ENCODE measurements at places on chromosomes 3 and 15.

- DNase-seq, result no peak
Measured at GRCh38 chr15:81111510-81112470, 22.3 kb upstream of the CFAP161 start.

DNA sequence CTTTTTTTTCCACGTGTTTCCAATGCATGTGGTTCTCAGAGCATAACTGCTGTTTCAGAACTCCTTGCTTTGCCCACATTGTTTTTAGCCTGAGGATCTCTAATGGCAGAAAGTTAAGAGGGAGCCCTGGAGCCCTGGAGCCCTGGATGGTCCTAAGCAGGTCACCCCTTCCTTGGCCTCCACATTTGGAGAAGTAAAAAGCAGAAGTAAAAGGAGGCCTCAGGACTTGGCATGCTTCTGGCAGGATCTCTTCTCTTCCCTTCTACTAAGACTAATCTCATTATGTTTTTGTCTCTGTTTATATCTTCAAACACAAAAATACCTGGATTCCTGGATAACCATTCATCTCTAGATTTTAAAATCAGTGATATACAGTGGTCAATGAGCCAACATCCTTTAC lies 50.1 kb downstream of the P2RY1 start:
- no peak for DNase-seq

- no peak for DNase-seq
Measured at GRCh38 chr15:65650312-65651041, 28.7 kb downstream of the SLC24A1 start.

DNA sequence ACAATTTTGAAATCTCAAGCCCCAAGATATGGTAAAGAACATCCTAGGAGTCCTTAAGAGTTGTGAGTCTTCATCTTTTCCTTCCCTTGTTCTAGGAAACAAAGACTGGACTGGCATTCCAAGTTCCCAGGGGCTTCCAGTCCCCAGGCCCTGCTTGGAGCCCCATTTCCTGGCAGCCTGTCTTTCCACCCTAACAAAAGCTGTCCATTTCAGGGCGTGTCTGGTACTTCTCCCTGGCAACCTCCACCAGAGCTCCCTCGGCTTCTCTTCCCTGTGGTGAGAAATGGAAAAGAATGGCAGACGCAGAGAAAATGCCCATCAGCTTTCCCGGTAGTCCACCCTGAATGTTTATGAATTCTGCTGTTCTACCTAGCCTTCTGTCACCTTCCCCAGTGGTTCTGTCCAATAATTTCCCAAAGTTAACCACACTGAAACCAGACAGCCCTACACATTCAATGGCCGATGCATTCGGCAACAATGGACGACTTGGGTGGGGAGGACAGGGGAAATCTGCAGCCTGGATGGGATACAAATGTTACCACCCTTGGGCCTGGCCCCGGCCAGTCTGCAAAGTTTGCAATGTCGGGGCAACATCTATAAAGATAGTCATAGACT lies 6.8 kb downstream of the RAB6B start:
- DNase-seq, result no peak

DNA sequence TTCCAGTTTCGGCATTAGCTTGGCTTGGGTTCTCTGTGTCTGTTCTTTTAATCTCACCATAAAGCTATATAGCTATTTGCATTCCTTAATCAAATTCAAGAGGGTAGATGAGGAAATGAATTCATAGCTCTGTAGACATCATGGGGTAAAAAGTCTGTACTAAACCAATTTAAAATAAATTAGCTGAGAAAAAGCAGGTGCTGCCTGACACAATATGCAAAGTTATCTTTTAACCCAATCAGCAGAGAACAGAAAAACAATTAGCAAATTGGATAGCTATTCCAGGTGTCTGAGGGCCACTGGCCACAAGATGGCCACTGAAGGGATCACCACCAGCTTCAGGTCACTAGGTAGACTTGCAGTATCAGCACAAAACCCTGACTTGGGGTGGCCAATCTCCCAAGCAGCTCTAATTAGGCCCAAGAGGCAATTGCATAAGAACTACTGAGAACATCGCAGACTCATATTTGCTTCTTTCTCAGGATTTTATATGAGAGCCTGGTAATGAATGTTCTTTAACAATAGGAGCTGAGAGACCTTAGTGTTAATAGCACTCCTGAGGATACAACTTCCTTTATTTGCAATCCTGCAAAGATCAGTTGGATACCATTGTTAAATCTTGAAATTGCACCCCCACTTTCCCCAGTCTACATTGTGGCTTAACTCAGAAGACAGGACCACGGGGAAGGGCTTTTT lies 494.3 kb downstream of the PDCD6IP start:
- DNase-seq, result no peak

- no peak for DNase-seq
Measured at GRCh38 chr3:54931182-54931581, 3.3 kb upstream of the LRTM1 start.

DNA sequence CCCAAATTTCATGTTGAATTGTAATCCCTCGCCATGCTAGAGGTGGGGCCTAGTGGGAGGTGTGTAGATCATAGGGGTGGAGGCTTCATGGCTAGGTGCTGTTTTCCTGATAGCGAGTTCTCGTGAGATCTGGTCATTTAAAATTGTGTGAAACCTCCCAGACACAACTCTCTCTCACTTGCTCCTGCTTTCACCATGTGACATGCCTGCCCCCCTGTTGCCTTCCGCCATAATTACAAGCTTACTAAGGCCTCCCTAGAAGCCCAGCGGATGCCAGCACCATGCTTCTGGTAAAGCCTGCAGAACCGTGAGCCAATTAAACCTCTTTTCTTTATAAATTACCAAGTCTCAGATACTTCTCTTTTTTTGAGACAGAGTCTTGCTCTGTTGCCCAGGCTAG lies 36.0 kb downstream of the CCDC54 start:
- DNase-seq, result no peak

GRCh38 chr3:194029846-194030245 lies 106.1 kb upstream of the HES1 start:
- DNase-seq, result no peak

DNA sequence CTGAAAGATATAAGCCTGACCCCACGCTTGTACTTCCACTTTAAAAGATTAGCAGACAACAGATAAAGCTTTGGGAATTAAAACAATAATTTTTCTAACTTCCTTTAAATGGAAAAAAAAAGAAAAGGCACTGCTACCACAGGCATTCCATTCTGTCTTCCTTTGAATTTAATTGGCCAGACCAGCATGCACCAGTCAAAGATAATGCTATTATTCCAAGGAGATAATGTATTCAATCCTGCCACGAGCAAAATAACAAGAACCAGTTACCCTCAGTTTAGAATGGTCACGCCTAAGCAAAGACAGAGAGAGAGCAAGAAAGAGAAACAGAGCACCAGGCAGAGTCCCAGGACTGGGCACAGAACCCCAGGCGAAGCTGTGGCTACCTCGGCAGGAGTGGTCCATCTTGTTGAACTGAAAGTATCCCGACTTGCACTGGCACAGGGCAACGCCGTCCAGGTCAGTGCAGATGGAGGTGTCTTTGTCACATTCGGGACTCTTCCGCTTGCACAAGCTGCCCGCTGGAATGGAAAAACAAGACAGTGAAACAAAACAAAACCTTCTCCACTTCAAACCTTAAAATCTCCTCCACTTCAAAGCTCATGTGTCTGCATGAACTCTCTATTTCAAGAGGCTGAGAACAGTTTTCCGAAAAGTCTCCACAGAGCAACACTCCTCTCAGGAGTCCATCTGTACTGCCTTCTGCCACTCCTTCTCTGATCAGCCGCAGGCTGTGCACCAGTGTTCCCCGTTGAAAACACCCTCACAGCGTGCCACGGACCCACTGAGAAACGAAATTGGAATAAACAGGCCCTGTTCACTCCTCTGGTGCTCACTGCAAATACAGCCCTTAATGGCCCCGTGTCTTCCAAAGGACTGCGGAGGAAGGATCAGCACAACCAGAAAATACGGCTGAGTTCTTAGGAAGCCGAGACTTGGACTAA lies 58.2 kb downstream of the HEG1 start:
- no peak for DNase-seq

DNA sequence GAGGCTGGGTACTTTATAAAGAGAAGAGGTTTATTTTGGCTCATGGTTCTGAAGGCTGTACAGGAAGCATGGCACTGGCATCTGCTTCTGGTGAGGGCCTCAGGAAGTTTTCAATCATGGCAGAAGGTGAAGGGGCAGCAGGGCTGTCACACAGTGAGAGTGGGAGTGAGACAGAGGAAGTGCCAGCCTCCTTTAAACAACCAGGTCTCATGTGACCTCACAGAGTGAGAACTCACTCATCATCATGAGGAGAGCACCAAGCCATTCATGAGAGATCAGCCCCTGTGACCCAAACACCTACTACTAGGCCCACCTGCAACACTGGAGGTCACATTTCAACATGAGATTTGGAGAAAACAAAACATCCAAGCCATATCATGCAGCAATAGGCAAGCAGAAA lies 9.3 kb upstream of the RFTN1 start:
- no peak for DNase-seq

- DNase-seq, result no peak
Measured at GRCh38 chr3:106413683-106414082, 544.9 kb upstream of the CBLB start.

- no peak for DNase-seq
Measured at GRCh38 chr3:32531010-32531647, 28.5 kb upstream of the CMTM6 start.

- no peak for DNase-seq
Measured at GRCh38 chr3:139518926-139519842, 20.4 kb downstream of the RBP1 start.

GRCh38 chr15:101623367-101624304 lies 28.5 kb downstream of the TM2D3 start:
- no peak for DNase-seq

DNA sequence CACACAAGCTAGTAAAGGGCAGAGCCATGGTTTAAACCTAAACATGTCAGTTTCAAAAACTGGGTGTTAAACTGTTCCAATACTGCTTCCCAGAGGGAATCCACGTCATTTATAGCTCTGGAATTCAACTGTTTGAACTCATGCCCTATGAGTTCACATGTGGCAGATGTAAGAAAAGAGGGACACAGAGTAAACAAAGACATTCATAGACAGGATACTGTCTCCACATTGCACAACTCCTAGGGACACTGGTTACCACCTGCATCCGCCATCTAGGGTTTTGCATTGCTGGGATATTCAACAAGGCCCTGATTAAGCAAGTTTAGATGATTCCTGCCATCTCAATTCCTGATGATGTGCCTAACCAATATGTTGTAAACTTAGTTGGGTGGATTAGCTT lies 134.1 kb upstream of the COL8A1 start:
- DNase-seq, result peak; percentile 73

GRCh38 chr3:66662894-66663293 lies 162.1 kb upstream of the LRIG1 start:
- DNase-seq, result no peak

DNA sequence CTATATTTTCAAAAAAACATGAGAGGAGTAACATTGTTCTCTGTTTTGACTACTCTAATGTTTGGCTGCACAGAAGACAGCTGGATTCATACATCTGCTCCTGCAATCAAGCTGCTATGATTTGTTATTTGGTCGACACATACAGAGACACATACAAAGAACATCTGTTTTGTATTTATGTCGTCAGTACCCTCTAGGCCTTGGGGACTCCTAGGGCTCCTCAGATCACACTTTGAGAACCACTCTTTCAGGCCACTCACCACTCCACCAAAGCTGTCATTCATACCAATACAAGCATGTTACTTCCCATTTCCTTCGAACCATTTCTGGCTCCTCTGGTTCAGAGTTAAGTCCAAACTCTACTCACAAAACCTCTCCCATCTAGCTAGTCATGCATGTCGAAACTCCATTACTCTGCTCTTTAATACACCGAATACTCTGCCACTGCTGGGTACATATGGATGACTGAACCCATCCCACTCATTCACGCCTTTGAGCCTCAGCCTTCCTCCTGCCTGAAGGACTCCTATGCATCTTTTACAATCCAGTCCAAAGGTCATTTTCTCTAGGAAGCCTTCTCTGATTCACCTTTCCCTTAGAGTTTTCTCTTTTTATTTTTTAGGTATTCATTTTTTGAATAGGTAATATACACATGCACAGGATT lies 102.9 kb upstream of the ARHGEF3 start:
- DNase-seq, result no peak

GRCh38 chr3:99013777-99014315 lies 112.4 kb upstream of the DCBLD2 start:
- no peak for DNase-seq

DNA sequence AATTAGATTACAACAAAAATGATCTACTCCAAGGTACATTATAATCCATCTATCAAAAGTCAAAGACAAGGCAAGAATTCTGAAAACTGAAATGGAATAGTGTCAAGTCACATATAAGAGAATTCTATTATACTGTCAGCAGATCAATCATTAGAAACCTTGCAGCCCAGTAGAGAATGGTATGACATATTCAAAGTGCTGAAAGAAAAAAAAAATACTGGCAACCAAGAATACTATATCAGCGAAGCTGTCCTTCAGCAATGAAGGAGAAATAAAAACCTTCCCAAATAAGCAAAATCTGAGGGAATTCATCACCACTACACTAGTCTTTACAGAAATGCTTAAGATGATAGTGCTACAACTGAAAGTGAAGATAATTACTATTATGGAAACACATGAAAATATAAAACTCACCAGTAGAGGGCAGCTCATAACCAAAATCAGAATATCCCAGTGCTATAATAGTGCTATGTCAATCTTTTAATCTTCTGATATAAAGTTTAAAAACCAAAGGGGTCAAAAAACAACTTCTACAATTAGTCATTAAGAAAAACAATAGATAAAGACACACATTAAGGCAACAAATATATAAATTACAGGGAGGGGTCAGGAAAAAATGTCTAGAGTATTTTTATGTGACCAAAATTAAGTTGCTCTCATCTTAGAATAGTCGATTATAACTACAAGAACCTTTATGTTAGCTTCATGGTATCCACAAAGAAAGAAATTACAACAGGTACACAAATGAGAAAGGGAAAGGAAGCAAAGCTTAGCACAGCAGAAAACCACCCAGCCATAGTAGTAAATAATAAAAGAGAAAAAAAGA lies 190.7 kb upstream of the CNTN6 start:
- DNase-seq, result peak; percentile 8

DNA sequence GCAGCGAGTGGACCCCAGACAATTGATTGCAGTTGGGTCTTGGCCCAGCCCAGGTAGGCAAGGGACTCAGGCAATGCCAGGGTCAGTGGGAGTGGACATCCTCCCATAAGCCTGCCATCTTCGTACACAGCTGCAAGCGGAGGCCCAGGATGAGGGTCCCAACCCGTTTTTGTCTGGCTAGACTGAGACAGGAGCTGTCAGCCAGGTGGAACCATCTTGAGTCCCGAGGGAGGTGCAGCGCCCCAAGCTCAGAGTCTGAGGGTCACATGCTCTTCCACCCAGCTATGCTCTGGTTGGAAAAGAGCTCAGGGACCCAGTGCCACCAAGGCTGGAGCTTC lies 22.6 kb upstream of the IP6K2 start:
- no peak for DNase-seq

DNA sequence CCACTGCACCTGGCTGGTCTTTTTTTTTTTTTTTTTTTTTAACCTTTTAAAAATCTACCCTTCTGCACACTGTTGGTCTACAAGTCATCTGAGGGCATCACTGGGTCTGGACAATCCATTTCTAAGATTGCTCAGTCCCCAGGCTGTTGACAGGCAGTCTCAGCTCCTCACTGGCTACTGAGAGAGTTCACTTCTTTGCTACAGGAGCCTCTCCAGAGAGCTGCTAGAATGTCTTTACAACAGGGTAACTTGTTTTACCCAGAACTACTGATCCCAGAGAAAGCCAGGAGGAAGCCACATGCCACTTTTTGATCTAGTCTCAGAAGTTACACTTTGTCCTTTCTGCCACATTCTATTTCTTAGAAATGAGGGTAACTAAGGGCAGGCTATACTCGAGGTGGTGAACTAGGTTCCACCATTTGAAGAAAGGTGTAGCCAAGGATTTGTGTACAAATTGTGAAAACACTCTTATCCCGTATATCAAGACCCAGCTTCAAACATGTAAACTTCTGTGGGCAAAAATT lies 5.7 kb upstream of the CCNB2 start:
- no peak for DNase-seq
